T1000 (cell line): ENCODE measurements at places on chromosomes 4 and X.

- DNase-seq = no peak
Observed at GRCh38 chrX:103330681-103331288, 746 bp downstream of the TCEAL7 start.

DNA sequence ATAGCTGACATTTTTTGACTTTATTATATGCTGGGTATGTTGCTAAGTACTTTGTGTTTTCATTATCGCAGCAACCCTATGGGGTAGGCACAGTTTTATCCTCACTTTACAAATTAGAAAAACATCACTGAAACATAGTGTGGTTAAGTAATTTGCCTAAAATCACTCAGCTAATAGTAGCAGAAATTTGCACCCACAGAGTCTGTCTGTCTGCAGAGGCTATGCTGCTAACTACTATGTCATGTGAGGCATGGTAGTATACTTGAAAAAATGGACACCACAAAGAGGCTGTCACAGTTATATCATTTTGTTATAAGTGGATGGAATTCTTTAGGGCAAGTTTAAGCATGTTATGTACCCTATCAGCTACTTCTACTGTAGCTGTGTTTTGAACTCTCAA is 69.0 kb downstream of the STAG2 start:
- DNase-seq = no peak

- DNase-seq = no peak
Observed at GRCh38 chrX:8714164-8714563, 17.8 kb downstream of the ANOS1 start.

GRCh38 chr4:120418146-120418545 is 351.5 kb upstream of the MAD2L1 start:
- DNase-seq = no peak

GRCh38 chr4:11337287-11337686 is 91.4 kb downstream of the HS3ST1 start:
- DNase-seq = no peak

- DNase-seq = no peak
Observed at GRCh38 chrX:144297221-144297620, 413.4 kb downstream of the UBE2NL start.

DNA sequence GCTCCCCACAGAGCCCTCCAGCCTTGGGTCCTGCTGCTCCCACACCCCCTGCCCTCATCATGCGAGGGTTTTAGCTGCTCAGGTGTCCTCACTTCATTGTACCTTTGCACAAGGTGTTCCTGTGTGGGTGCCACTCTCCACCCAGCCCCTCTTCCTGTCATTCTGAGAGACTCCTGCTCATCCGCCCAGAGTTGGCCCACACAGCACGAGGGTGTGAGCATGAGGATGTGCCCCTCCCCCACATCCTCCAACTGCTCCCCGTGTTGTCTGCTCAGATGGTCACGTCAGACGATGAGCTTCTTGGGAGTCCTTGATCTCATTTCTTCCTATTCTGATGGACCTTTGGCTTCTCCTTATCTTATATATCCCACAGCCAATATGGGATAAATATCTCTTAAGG is 53.2 kb downstream of the HTT-AS start:
- no peak for DNase-seq

- DNase-seq = no peak
Observed at GRCh38 chr4:70538869-70539268, 20.5 kb downstream of the AMTN start.

GRCh38 chrX:21766101-21766500 is 8.2 kb upstream of the SMPX start:
- DNase-seq = no peak

DNA sequence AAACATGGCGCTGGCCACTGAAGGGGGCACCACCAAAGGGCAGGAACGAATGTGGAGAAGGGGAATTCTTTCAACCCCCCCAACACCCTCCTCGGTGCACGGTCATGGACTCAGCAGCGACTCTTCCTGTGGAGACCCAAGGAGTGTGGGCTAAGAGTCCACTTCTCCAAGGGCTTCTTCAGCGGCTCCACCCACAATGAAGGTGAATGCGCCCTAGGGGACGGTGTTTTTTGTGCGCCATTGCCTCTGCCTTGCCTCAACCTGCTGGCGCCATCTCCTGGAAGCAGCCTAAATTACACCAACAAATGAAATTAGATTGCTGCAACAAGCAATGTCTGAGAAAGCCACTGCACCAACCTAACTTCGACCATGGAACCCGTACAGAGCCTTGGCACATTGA is 169.2 kb upstream of the MAGEB18 start:
- no peak for DNase-seq

GRCh38 chr4:102665527-102665926 is 95.2 kb downstream of the MANBA start:
- no peak for DNase-seq

GRCh38 chr4:78585633-78586032 is 34.1 kb downstream of the ANXA3 start:
- no peak for DNase-seq

DNA sequence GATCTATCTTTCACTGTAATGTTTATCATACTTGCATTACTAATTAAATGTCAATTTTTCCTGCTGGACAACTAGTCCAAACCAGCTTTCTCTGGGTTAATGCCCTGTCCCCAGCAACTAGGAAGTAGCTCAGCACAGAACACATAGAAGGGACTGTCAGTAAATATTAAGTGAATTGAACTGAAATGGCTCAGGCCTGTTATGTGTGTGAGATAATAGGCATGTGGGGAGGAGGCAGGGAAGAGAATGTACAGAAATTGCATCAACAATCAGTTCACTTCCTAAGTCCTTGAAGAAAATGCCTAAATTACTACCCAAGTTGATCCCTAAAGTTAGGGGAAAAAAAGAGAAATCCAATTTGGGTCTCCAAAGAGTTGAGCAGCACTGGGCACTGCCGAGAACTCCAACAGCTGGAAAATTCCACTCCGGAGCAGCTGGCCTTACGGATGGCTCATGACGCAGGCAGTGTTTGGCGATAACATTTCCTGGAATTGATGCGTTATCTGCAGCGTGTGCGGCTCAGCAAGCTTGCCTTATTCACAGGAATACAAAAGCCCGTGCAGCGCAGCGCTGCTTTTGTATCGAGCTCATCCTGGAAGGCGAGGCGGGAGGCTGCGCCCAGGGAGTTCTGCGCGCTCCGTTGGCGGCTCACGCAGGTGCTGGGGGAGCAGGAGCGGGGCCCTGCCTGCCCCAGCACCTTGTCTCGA is 297.3 kb upstream of the LCORL start:
- DNase-seq = no peak

DNA sequence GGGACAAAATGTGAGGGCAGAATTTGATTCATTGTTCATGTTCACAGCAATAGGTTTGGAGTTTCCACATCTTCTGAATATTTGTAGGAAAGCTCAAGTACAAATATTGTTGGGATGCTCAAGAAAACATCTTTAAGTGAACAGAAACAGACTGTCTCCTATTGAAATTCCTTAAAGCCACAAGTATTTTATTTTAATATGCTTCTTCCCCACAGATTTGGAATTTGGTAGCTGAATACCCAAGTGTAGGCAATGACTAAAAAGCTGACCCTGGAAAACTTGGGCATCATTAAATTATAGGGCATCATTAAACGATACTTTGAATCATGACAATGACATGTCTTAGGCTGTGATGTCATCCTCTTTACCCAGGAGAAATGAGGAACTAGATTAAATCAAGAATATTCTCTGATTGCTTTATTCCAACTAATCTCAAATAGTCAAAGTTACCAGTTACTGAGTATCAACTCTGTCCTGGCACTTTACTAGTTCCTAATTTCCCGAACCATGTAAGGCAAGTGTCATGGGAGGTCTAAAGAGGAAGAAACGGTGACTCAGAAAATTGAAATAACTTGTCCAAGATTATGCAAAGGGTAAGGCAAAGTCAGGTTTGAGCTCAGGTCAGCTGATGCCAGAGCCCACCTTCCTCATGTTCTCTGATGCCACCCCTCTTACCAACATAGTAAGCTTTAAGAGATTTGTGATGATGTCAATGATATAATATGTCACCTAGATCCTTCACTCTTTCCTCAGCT is 223.1 kb upstream of the LEF1 start:
- no peak for DNase-seq

- no peak for DNase-seq
Observed at GRCh38 chrX:44451056-44451455, 91.6 kb downstream of the FUNDC1 start.

- no peak for DNase-seq
Observed at GRCh38 chrX:119247702-119248101, 11.6 kb downstream of the PGRMC1 start.

DNA sequence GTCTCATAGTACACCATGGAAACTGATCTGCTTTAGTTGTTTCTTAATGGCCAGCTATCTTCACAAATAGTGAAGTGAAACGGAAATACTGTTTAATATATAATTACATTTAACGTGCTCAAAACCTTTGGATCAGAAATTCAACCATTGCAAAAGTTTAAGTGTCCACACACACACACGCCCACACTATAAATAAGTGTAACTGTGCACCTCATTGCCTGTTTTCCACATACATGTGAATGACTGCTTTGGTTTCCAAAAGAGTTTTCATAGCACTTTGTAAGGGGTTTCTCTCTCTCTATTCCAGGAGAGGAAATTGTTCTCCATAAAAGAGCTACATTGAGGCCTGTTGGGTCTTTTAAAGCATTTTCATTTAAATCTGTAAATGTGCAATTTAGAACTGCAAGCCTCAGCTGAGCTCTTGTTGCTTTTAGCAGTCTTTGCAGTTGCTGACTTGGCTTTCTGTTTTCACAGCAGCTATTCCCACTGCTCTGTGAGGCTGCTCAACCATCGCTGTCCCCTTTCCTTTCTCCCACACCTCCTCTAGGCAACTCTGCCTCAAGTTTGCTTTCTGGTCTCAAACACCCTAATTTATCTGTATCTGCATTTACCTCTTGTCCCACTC is 94.5 kb downstream of the RAPGEF2 start:
- no peak for DNase-seq

DNA sequence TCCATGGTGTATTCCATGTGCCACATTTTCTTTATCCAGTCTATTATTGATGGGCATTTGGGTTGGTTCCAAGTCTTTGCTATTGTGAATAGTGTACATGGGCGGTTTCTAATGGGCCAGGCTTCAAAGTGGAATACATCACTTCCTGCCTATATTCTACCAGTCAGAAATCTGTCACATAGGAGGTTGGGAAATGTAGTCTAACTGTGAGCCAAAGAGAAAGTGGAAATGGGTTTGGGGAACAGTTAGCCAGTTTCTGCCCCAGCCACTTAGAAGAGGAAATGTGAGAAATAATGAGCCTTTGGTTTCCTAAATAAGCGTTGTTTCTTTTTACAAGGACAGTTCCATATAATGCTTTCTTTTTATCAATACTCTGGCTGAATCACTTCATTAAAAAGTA is 85.1 kb upstream of the AP1S2 start:
- DNase-seq = no peak

- DNase-seq = no peak
Observed at GRCh38 chrX:42839632-42840031, 61.7 kb upstream of the PPP1R2C start.

- no peak for DNase-seq
Observed at GRCh38 chrX:129706400-129707072, 32.2 kb upstream of the XPNPEP2 start.

DNA sequence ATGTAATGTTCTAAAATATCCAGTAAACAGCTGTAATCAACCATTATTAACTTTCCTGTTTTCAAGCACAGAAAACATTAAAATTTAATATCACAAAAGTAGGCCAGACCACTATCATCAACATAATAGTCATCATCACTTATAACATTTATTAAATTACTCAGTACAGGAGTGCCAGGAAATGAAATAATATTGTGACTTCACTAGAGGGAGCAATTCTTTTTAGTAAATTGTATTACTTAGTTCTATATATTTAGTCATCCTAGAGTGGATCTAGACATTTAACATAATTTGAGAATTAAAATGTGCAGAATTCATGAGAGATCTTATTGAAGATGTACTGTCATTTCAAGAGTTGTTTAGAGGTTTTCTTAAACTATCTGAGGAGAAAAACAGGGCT is 33.6 kb downstream of the PITX2 start:
- no peak for DNase-seq

GRCh38 chr4:11209826-11210225 is 218.9 kb downstream of the HS3ST1 start:
- DNase-seq = no peak

DNA sequence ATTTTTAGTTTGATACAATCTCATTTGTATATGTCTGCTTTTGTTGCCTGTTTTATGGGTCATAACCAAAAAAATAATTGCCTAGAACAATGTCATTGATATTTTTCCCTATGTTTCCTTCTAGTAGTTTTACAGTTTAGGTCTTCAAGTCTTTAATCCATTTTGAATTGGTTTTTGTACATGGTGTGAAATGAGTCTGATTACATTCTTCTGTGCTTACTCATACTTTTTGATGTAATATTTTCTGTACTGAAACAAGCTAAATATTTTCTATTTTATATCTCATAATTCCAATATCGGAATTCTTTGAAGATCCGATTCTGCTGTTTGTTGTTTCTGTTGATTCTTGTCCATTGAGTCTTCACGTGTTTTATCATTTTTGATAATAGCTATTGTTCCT is 10.6 kb downstream of the TMEM156 start:
- no peak for DNase-seq

GRCh38 chrX:31007321-31007720 is 64.5 kb downstream of the FTHL17 start:
- no peak for DNase-seq

- DNase-seq = no peak
Observed at GRCh38 chr4:53705151-53705764, 114.0 kb upstream of the LNX1 start.

GRCh38 chr4:26458157-26458561 is 32.1 kb downstream of the CCKAR start:
- no peak for DNase-seq

DNA sequence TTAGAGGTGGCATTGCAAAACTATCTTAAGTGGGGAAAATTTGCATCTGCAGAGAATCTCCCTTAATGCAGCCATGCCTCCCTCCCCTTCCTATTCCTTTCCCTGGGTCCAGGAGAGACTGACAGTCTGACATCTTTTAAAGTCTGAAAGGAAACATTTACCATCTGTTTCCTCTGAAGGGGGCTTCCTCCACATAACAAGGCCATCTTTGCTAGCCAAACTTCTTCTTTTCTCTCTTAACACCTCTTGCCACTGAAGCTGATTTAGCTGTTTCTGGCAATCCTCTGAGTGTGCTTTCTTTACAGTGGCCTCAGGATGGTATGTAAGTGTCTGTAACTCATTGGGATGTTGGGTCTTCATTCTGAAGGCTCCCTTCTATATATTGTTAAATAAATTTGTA is 34.6 kb upstream of the AADAT start:
- no peak for DNase-seq

DNA sequence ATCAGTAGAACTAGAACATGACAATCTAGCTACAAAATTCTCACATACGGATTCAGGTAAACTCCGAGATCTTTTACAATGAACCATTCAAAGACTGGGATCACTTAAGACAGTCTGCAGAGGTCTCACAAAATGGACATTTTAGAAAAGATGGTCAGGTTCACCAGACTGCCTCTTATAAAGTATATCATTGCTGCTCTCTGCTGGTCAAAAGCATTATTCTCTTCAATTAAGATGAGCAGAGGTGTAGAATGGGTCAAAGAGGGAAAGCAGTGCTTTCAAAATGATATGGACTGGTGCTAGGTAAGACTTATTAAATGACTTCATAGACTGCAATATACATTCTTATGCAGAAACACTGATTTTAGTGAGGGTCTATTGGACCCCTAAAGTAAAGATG is 434.7 kb downstream of the PACRGL start:
- no peak for DNase-seq
